ENCODE measurements at places on chromosomes 7 and 10.

- DNase-seq, result no peak
Measured at GRCh38 chr10:91681361-91682276, 48.7 kb upstream of the PPP1R3C start.

GRCh38 chr10:99834410-99834809 is 52.0 kb downstream of the ABCC2 start:
- no peak for DNase-seq

DNA sequence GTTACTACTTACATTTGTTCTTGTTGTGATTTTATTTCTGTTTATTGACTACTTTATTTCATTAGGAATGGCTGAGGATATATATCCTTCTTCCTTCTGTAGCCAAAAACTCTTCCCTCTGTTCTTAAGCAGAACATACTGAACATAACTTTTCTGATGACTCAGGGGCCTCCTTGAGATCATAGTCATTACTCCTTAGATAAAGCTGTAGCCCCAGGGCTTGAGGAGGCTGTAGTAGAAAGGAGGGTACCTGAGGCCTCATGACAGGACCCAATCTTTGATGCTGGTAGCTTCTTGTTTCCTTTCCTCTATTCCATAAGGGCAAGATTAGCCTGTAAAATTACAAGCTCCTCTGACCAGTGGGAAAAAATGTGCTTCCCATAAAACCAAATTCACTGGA is 41.2 kb upstream of the FGFR2 start:
- no peak for DNase-seq

- no peak for DNase-seq
Measured at GRCh38 chr7:44755698-44756627, 7.3 kb downstream of the ZMIZ2 start.

DNA sequence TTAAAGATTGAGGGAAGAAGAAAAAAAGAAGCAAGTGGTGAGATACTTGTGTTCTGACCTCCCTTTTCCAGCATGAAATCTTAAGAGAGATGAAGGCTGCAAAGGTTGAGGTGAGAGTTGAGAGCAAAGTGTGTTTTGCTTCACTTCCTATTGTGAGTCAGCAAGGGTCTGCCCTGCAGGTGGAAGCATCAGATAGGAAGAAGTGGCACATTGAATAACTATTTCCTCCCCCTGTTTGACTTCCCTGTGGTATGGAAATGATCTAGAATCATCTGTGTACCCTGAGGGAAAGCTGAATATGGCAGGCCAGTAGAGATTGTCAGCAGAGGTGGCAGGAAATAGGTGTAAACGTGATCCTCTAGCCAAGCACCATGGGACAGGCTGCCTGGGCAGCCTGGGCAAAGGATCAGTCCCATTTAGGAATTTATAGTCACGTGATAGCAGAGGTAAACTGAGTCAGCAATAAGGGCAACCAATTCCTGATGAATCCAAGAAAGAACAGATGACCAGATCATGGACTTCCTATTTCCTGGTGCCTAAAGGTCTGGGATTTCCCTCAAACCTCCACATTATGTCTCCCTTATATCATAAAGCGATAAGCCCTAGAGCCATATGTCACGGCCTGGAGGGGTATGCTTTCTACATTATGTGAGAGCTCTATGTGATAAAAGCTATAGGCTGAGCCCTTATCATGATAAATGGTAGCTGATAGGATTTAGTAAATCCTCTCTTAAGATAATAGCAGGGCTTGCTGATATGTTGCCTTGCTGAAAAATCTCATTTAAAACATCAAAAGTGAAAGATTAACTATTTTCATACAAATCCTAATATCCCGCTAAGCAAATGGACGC is 287.0 kb downstream of the MDFIC start:
- no peak for DNase-seq

DNA sequence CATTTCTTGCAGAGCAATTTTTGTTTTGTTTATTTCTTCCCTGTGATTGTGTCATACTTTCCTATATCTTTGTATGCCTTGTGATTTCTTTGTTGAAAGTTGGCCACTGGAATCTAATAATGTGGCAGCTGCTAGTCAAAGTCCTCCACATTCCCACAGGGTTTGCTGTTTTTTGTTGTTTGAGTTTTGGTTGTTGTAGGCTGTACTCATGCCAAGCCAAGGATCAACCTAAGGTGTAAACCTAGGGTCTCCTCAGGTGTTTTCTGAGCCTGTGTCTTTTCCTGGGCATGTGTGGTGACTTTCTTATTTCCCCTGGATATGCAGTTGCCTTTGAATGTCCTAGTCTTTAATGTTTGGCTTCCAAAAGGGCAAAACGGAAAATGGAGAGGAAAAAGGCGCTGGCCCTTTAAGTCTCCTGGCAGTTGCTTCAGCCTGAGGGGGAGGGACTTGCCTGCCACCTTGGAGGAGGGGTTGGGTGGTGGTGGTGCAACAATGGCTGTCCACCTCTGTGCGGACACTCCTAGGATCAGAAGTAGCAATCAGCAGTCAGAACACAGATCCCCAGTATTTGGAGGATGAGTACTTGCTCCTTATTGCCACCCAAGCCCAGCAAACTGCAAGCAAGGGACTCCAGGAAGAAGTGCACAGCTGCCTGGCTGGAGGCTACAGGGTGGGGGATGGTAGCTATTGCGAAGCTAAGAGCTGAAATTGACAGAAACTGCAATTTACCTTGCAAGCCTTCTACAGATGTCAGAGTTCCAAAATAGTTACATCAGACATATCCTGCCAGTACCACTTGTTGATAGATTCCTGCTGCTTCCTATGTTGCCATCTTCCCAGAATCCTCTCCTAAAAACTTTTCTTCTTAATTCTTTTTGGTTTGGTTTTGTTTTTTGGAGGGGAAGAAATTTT is 5.6 kb upstream of the ZNF518A start:
- DNase-seq, result no peak

DNA sequence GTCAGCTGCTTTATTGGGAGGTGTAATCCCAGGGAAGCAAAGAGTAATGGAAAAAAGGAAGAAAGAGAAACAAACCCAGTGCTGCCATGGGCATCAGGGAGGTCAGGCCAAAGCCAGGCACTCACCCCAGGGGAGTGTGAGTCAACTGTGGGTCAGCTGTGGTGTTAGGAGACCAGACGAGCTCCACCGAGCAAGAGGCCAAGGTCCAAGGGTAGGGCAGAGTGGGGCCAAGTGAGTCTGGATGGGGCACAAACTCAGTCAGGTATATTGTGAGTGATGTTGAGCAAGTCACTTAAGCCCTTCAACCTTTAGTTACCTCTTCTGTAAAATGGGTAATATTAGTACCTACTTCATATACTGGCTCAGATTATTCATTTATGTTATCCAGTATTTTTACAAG is 30.4 kb upstream of the CDK13 start:
- no peak for DNase-seq

DNA sequence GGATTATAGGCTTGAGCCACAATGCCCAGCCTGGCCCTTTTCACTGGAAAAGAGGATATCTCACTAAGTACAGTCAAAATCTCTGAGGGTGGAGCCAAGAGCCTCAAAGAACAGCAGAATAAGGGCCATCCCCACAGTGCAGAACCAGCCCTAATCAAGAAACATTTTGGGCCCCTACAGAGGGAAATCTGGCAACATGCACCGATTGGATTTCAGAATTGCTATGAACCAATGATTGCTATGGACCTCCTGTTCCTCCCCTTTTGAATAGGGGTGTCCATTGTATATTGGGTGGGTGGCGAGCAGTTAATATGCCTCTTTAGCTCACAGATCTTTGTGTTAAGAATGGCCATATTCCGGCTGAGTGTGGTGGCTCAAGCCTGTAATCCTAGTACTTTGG is 42.7 kb downstream of the SKIDA1 start:
- DNase-seq, result no peak

DNA sequence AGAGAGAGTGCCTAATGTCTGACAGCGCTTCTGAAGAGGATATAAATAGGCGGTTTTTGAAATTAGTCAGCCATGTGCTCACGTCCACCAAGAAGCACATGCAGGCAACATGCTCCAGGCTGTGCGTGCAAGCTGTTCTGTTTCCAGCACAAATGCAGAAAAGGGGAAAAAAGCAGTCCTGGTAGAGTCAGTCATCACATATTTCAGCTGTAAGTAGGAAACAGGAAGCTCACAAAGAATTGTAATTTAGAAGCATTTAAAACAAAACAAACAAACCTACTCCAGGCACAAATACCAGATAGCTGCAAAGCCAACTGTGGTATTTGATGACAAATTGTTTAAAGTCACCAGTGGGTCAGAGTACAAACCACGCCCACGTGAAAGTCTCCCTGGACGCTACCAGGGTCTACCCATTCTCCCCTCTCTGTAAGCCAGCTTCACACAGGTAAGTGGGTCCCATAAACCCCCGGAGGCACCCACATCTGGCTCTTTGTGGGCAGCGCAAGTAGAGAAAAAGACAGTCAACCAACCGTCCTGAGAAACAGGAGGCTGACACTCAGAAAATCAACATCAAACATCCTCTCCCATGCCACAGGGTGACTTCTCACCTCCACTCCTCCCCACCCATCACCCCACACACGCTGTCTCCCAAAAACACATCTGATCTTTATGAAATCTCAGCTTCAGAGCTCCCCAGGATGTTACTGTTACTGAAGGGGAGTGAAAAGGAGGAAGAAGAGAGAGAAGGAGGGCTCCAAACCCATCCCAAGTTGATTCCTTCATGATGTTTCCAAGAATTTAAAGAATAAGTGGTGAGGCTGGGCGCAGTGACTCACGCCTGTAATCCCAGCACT is 186.4 kb downstream of the FAM107B start:
- DNase-seq, result peak; percentile 52

DNA sequence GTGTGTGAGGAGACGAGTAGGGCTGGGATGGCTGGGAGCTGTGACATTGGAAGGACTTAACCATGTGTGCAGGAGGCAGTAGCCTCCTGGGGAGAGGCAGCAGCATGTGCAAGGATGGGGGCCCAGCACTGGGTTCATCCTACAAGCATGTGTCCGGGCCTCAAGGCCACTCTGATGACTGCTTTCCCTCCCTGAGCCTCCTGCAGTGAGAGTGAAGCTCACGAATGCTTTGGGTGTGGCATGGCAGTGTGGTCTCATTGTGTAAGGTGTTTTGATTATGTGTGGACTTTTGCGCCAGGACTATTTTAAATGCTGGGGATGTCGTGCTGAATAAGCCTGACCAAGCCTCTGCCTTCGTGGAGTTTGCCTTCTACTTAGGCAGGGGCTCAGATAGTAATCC is 122.0 kb upstream of the INSYN2A start:
- DNase-seq, result no peak

- DNase-seq, result no peak
Measured at GRCh38 chr10:60820093-60820754, 41.9 kb downstream of the CDK1 start.

DNA sequence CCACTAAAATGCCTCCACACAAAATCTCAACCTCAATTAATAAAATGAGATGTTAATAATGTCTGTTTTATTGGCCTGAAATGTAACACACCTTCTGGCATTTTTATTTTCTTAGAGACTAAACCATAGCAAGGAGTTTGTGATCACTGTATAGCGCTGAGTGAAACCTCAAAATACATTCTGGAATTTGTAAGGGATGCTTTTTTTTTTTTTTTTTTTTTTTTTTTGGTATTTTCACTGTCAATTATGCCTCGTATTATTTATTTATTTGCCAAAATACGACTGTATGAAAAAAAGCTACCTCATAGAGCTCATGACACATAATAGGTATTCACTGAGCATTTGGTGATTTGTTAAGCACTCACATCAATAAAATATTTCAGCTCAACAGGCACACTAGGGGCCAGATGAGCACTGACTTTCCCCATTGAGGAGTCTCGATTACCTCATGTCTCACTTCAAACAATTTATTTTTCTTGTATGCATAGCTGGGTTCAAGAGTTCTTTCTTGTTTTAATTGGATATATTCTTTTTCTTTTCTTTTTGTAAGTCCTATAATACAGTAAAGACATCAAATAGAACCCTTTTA is 36.5 kb downstream of the SEMA3C start:
- no peak for DNase-seq

DNA sequence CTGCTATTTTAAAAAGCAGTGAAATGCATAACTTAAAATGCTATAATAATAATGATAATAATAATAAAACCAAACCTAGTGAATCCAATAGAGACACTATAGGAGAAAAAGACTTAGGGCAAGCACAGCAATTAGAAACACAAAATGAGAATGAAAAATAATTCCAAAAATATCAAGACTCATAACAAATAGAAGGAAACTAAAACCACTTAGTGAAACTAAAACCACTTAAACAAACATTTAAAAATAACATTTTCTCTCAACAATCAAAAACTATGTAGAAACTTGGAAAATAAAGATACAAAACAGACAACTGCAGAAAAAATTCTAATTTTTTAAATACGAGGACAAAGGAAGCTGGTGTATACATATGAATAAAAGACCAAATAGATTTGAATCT is 655.2 kb upstream of the NRG3 start:
- no peak for DNase-seq

- DNase-seq, result no peak
Measured at GRCh38 chr7:94374721-94375566, 19.8 kb upstream of the COL1A2 start.

- DNase-seq, result no peak
Measured at GRCh38 chr10:116671274-116671926, 50.6 kb downstream of the PNLIPRP2 start.

DNA sequence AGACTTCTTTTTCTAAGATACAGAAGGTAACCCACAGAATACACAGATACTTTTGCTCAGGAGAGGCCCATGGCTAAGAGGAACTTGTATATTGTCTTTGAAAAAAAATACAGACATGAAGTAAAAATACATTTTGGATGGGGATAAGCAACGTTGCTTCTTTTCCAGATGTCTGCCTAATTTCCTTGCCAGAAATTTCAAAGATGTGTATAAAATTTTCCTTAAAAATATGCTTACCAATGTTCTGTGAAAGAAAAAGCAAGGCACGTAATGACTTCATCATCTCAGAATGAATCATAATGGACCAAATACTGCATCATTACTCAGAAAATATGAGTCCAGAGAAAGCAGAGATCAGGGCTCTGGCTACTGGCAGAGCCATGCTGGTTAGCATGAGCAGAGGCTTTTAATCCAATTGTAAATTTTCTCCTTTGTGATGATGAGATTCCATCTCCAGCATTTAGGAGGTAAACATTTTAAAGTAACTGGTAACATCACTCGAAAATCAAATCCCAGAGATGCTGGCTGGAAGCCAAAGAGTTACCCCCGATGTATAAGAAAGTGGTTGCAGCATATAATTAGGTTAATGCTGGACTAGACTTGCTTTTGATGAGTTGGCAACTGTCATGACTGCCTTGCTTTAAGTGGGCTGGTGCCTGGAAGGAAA is 272.5 kb downstream of the SEMA3A start:
- DNase-seq, result no peak

DNA sequence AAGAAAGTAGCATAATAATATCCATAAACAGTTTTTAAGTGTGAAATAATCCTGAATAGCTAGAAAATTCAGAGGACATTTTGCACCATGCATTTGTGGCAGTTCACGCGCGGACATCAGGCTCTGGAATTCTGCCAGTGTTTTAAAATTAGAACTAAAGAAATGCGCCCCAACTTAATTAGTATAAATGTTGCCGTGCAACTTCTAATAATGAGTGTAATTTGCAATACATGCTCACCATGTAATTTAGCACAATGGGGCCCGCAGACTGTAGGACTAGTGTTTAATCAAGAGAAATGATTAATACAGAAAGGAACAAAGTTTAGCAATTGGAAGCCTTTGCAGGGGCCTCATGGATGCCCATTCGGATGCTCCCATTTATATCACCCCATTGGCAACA is 96.6 kb downstream of the PTPRE start:
- no peak for DNase-seq
